ENCODE measurements at places on chromosomes 16 and 17.

- peak; percentile 27 for DNase-seq
These were observed 43.6 kb downstream of the NOS2 start for GRCh38 chr17:27756467-27757371.

DNA sequence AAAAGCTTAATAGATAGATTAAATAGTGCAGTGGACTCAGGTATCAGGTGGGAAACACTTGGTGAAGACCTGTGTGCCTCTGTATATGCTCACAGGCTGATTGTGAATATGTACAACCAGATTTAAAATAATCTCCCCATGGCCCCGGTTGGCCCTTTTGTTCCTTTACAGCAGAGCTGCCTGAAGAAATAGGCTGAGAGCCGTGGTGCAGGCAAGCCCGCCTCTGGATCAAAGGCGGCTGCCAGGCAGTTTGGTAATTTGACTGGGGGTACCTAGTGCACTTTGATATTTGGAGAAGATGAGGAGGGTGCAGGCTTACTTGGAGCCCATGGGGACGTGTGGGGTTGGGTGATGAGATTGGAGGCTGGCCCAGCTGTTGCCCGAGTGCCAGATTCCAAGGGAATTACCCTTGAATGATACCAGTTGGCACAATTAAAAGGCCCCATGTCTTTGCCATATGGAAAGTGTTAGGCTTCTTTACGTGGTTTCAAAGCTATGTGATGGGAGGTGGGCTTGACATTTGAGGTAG is 5.0 kb downstream of the NKD1 start:
- DNase-seq = no peak

DNA sequence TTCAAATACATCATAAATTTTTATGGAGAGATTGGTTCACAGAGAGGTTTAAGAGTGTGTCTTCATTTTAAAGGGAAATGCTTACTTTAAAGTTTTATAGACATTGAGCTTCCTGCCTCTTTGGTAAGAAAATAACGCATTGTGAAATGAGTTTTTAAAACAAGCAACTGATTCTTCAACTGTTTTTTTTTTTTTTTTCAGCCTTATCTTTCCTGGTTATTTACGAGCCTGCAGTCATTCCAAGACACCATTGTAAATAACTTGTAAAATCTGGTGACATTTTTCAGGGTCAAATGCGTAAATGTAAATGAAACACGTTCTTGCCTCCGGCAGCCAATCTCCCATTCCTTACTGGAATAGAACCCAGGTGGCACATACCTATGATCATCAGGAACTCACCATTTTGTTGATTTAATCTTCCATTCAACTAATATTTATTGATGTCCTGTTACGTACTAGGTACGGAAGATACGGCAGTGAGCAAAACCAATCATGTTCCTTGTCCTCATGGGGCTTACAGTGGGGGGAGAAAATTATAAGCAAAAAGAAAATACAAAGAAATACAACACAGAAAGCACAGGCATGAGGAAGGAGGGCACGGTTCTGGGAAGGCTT is 33.2 kb upstream of the CDYL2 start:
- no peak for DNase-seq

- no peak for DNase-seq
These were observed 70.2 kb downstream of the ZZEF1 start for GRCh38 chr17:4072487-4073157.

GRCh38 chr17:44416558-44417289 is 27.3 kb upstream of the ITGA2B start:
- DNase-seq = no peak

GRCh38 chr16:4593086-4593485 is 21.6 kb downstream of the UBALD1 start:
- no peak for DNase-seq

GRCh38 chr17:65855245-65855644 is 293.8 kb upstream of the AXIN2 start:
- no peak for DNase-seq

DNA sequence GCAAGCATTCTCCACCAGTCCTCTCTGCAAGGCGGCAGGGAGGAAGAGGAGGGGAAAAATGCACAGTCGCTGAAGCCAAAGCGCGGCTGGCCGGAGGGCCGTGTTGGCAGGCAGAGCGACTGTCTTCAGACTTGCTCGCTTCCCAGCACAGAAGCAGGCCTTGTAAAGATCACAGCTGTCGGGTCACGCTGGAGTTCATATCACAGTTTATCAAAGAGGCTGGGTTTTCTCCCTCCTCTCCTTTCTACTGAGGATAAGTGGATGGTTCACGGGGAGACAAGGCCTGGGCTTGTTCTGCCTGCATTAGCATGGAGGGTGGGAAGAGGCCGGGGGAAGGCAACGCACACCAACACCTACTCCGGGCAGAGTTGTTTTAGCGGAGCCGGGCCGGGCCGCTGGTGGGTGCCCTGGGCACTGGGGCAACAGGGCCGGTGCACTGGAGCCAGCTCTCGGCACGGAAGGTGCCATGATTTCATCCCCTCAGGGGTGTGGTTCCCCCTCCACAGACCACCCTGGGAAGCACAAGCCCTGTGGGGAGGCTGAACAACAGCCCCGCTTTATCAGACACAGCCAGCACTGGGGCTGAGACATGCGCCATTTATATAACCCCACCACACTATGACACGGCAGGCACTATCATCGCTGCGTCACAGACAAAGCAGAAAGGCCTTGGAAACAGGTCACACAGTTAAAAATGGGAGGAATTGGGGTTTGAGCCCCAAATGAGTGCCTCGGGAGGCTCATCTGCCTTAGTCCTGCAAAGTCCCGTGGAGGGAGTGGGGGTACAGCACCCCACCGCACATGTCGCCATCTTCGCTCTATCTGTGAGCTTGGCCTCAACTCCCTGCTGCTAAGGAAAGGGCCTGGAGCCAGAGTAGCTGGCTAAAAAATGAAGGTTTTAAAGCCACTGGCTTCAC is 40.3 kb upstream of the MTSS2 start:
- DNase-seq = no peak

GRCh38 chr17:41556931-41557330 is 14.9 kb downstream of the KRT9 start:
- DNase-seq = no peak

GRCh38 chr17:49707608-49708514 is at the start of gene SLC35B1:
Gene SLC35B1 (minus strand): TSS chr17:49707964. CDS start chr17:49707833, 131 bp downstream.
- peak; percentile 97 for DNase-seq

DNA sequence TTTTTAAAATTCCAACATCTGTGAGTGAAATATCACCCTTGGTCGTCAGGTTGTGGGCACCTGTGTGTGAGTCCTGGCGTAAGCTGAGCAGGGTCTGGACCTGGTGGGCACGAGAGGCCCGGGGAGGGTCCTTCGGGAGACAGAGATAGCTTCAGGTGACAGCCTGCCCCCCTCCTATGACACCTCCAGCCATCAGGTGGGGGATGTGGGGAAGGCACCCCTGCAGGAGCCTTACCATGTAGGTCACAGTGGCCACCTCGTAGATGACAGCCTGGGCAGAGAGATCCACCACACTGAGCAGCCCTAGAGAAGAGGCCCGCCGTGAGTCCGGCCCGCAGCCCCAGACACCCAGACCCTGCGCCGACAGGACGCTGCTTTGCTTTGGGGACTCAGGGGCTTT is 11.2 kb downstream of the SLC47A2 start:
- no peak for DNase-seq

GRCh38 chr17:58233543-58233942 is 4.8 kb upstream of the LPO start:
- DNase-seq = no peak

DNA sequence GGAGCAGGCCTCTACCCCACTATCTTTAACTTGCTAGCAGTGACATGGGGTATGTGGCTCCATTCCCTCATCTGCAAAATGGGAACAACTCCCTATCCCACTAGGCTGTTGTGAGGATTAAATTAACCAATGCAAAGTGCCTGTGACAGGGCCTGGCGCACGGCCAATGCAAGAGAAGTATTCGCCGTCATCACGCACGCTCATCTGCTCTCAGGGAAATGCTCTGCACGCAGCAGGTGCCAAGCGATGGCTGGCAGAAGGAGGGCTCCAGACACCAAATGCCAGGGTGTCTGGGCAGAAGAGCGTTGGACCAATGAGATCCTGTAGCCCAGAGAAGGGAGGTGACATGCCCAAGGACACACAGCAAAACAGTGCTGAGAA is 17.3 kb downstream of the FAM83G start:
- no peak for DNase-seq
